ENCODE measurements at places on chromosomes 11 and 22.
A peak's percentile ranks its signal among the peaks of the same experiment; 100 is the strongest.

DNA sequence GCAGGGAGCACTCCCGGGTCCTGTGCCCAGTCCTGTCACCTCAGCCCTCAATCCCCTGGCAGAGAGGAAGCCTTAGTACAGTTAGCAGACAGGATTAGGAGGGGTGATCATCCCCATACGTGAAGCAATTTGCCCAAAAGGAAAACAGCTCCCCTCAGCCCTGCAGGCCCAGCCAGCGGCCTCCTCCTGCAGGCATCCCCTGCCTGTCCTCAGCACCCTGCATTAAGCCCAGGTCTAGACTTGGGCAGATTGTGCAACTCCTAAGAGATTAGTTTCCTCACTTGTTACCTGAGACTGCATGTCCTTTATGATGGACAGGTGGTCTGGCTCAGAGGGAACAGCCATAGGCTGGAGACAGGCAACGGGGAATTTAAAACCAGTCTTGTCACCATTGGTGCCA, 95.5 kb upstream of the TMEM45B start:
- peak; percentile 5 for DNase-seq

DNA sequence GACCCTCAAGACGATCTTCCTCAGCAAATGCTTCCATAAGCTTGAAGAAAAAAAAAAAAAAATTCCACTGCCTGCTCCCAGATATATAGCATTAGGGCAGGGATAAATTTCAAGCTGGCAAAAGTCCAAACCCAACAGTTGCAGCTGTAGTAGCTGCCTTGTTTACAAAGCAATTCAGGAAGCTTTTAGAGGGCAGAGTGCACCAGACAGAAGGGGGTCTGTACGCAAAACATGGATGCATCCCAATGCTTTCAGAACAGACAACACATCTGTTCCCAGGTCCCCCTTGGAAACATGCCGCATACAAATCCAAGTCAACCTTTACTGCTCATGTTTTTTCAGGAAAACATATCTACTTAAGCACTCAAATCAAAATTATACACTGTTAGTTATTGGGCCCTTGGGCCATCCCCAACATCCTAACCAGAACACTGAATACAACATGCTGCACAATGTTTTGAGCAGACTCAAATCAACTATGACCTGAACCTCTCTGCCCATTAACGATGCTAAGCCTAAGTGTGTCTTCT, 94.5 kb downstream of the CADM1 start:
- peak; percentile 87 for DNase-seq

GRCh38 chr11:95655536-95655935, 134.0 kb downstream of the FAM76B start:
- DNase-seq, result no peak

GRCh38 chr11:71473793-71474080, 20.7 kb downstream of the NADSYN1 start:
- no peak for DNase-seq

Measured in NCI-H524 treated with DMSO at 0.1 percent for 48 hours (cell line).